ENCODE measurements at places on chromosomes 13 and 19. TPM values are rescaled to one million over a fixed set of nuclear protein-coding genes. Genes with fewer than 3 reads are reported as not detected.

DNA sequence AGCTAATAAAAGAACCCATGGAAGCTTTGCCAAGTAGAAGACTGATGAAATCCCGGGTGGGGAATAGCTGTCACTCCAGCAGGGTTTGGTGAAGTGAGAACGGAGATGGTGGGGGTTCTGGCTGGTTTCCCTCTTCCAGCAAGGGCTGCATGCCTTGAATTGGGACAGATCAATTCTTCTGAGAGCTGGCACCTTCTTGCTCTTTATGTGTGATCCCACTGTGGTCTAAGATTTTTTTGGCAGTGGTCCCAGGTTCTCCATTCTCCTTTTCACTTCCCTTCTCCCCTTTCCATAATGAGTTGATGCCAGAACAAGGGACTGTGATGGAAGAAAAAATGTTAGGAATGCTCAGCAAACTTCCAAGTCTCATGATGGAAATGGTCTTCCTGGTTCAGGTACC is 50.0 kb downstream of the TNFSF11 start:
- DNase-seq = no peak

GRCh38 chr19:3154957-3155736 is 19.3 kb downstream of the GNA15 start:
- DNase-seq = peak; percentile 100

GRCh38 chr13:48403151-48403631 is 9.7 kb downstream of the LPAR6 start:
- no peak for DNase-seq

The UBE2L5 gene
- total RNA-seq = not detected

DNA sequence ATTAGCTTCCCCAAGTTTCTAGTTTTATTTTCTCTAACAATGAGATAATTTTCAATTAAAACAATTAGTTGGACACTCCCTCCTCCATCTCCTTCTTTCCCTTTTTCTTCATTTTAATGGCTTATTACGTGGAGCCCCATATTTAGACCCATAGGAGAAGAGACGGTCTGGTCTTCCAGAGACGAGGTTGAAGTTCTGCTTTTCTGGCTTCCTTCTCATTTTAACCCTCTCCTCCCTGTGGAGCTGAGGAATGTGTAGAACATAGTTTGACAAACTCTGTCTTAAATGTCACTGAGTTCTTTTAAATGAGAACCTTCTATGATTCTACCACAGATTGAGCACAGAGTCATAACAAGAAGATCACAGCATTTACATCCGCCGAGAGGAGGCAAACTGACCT is 86.8 kb downstream of the EDNRB start:
- DNase-seq = no peak

DNA sequence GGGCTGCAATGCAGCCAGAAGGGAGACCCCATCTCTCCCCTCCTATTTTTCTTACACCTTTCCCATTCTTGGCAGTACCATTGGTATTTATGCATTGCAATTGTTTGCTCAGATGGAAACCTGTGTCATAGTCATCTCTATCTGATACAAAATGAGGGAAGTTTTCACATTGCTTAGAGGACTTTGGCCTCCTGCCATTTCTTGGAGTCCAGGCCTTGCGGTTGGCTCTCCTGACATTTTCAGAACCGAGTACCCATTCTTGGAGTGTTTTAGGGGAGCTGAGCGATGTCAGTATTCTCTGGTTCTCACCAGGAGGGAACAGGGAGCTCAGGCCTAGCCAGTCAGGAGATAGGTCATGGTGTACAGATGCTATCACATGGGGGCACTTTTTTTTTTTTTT is 1.5 kb downstream of the SIN3B start:
- no peak for DNase-seq

DNA sequence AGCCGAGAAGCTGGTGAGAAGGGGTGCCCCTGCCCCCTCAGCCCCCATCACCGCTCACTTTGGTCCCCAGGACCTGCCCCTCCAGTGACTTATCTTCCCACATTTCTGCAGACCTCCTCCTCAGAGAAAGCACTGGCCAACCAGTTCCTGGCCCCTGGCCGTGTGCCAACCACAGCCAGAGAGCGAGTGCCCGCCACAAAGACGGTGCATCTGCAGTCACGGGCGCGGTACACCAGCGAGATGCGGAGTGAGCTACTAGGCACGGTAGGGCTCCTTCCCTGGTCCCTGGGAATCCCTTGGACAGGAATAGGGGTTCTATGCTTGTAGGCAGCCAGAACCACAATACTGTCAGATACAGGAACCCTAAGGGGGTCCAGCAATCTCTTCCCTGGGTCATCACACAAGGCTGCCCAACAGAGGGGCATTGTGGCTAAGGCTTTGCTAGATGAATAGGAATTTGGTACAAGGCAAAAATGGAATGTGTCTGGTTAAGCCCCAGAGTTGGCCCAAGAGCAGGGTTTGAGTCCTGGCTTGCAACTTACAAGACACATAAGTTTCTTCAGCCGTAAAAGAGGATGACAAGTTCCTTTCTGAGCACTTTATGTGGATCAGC is 1.0 kb downstream of the USE1 start:
- no peak for DNase-seq

DNA sequence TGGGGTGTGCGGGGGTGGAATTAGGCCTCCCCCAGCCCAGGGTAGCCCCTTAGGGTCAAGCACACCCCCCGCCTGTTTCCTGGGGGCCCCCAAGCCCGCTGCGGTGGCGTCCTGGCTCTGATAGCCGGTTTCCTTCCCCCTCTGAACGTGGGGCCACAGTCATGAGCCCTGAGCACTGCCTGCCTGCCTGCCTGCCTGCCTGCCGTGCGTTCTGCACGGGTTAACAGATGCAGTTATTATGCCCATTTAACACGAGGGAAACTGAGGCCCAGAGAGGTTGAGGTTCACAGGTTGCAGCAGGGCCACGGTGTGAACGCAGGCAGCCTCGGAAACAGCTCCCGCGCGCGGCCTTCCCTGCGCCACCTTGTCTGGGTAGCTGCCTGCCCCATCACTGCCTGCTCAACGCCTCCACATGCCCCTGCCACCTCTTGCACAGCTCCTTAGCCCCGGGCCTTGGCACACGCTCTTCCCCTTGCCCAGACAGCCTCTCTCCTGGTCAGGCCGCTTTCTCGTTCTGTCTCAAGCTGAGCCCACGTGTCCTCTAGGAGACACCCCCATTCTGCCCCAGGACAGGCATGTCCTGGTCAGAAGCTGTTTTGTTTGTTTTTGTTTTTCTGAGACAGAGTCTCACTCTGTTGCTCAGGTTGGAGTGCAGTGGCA is 1.2 kb upstream of the GAMT start:
- DNase-seq = no peak

DNA sequence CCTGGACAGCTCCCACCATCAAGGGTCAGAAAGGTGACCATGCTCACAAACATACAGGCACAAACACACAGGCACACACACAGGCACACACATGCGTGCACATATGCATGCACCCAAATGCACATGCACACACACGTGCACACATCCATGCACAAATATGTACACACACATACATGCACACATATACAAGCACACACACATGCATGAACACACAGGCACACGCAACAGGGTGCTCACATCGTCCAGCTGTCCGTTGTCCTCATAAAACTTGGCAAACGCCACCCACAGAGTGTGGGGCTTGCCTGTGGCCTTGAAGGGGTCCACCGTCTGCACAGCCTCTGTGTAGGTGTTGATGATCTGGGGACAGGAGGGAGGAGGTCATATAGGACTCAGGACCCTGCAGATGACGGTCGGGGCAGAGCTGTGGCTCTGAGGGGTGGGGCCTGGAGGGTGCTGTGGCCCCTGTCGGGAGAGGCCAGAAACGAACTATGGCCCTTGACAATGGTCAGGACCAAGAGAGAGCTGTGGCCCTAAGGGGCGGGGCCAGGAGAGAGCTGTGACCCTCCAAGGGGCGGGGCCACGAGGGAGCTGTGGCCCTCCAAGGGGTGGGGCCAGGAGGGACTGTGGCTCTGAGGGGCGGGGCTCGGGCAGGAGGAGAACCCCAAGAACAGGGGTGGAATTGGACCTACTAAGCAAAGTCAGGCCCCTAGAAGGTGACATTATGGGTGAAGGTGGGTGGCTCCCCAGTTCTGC is 6.2 kb downstream of the XAB2 start:
- DNase-seq = no peak

The CAMSAP3 gene
- 0.41 TPM for total RNA-seq

- DNase-seq = no peak
These were observed 47.2 kb downstream of the TM9SF2 start for GRCh38 chr13:99548448-99548847.

DNA sequence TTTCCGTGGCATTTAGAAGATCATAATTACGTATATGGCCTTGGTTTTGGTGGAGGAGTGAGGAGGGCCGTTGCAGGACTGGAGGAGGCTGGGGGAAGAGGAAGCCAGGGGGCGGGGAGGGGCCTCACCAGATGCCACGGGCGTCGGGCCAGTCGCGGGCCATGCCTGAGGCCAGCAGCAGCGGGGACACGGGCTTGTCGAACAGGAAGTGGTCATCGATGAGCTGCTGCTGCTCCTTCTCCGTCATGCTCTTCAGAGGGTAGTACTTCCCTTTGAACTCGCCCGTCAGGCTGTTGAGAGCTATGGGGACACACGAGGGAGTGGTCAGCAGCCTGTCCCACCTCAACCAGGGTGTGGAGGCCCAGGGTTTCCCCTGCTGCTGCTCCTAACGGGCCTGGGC is 11.1 kb downstream of the CKM start:
- DNase-seq = no peak

GRCh38 chr13:45718063-45718462 is 15.9 kb downstream of the CBY2 start:
- no peak for DNase-seq

- no peak for DNase-seq
These were observed 1.1 kb downstream of the MAB21L1 start for GRCh38 chr13:35475212-35475959.

The LGALS14 gene
- total RNA-seq = not detected

- DNase-seq = no peak
These were observed 113.6 kb upstream of the MBNL2 start for GRCh38 chr13:97108530-97108900.

DNA sequence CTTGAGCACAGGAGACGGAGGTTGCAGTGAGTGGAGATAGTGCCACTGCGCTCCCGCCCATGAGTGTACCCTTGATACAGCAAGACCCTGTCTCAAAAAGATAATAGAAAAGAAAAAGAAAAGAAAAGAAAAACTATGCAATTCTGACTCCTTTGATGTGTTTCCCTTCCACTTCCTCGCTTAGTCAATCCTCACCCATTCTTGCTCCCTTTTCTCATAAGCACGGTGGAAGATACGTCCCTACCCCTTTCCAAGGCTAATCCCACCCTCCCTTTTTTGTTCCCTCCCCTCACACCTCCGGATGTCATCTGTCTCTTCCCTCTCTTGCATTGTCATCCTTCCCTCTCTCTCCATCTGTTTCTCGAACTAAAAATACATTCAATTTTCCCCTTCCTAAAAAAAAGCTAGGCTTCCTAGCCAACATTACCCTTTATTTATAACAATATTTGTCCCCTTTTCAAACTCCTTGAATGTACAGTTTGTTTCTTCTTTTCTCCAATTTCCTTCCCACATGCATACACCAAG is 40.5 kb upstream of the ITM2B start:
- DNase-seq = no peak

DNA sequence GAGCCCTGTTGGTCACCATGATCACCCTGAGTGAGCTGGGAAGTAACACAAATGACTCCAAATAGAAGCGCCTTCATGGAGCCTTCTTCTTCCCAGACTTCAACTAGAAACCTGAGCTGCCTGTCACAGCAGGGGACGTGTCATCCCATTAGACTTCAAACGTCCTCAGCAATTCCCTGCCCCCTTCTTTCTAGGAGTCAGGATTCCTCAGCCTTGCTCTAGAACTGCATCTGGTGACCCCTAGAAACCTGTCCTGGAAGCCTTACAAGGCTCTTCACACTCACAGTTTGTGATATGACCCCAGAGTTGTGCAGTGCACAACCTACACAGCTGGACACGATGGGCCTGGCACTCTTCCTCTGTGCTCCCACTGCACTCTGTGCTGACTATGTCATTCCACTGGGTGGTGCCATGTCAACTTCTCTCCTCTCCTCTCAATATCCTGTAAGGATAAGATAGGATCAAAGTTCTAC is 23.6 kb upstream of the TTYH1 start:
- no peak for DNase-seq

DNA sequence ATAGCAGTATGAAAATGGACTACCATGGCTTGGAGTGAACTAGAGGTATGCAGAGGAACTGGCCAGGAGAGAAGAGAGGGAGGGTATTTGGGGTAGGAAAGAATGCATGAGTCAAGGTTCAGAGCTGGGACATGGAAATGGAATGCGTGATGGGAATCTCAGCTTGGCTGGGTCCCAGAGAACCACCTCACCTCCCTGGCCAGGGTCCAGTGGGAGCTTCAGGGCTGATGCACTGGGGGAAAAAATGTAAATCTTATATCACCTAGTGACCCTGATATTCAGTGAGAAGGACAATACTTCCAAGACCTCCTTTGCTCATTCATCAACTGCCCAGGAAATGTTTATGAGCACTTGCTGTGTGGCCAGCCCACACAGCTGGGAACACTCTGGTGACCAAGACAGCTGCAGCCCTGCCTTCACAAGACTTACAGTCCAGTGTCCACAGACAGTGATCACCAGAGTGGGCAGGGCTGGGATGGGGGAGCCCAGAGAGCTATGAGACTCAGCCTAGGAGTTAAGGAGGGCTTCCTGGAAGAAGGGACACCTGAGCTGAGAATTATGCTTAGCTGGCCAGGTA is 12.8 kb downstream of the IGSF23 start:
- DNase-seq = peak; percentile 85

DNA sequence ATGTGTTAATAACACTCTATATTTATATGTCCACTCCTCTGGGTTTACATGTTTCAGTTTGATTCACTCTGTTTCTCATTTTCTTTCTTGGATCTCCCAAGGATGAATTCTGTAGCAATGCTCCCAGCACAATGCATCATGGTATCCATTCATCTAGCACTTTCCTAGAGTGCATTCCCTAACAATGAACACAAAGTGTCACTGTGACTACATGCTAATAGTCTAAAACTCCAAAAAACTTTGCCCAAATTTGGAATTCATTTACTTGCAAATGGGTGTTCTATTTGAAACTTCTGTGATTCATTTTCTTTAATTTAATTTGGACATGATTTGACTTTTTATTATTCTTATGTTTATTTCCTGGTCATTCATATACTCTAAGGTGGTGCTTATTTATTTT is 286.3 kb downstream of the POU4F1 start:
- no peak for DNase-seq

DNA sequence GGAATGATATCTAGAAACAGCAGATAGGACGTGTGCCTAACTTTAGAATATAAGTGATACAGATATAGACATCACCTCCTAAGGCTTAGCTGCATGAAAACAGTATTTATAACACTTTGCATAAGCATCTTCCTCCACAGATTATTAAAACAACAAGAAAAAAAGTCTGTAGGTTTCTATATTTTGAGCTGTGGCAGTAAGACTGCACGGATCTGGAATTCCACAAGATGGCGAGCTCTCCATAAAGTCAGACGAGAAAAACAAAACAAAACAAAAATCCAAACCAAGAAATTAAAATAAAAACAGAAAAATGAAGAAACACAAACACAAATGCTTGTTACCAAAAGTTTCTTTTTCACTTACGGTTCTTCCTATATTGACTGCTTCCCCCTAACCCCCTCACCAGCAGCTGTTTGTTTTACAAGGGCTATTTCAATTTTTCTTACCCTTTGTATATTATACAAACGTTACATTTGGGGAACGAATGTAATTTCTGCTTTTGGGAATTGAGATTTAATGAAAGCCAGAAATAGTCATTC is 285.8 kb downstream of the MYO16 start:
- no peak for DNase-seq

The PIN1 gene
- 139 TPM for total RNA-seq

The MBD3L5 gene
- not detected for total RNA-seq

Data from glomerular endothelial cell (primary cell).